NCI-H2029 treated with DMSO at 0.1 percent for 48 hours (cell line): ENCODE measurements at places on chromosomes 6 and 20.

DNA sequence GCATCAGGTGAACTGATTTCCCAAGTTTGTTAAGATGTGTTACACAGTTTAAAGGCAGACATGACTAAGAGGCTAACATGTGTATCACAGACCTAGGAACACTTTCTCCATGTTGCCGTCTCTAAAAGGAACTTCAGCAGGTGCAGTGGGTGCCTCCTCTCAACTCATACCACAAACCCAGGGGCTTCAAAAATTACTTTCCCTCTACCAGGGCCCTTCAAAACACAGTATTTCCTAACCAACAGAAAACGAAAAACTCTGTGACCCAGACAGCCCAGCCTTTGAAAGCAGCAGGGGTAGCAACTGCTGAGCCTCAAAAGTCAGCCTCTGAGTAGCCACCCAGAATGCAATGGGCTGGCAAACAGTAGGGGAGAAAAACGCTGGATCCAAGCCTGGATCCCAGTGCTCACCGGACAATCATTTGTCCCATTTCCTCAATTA, 28.5 kb downstream of the B4GALT5 start:
- no peak for DNase-seq

GRCh38 chr6:157649311-157650260, 173.5 kb upstream of the SNX9 start:
- DNase-seq: no peak

GRCh38 chr6:156977527-156978291, 200.5 kb downstream of the ARID1B start:
- DNase-seq: peak; percentile 78

- DNase-seq: no peak
Observed at GRCh38 chr20:2794866-2795447, 5.5 kb downstream of the CPXM1 start.

GRCh38 chr20:63541371-63541770, 4.2 kb upstream of the PTK6 start:
- DNase-seq: no peak

DNA sequence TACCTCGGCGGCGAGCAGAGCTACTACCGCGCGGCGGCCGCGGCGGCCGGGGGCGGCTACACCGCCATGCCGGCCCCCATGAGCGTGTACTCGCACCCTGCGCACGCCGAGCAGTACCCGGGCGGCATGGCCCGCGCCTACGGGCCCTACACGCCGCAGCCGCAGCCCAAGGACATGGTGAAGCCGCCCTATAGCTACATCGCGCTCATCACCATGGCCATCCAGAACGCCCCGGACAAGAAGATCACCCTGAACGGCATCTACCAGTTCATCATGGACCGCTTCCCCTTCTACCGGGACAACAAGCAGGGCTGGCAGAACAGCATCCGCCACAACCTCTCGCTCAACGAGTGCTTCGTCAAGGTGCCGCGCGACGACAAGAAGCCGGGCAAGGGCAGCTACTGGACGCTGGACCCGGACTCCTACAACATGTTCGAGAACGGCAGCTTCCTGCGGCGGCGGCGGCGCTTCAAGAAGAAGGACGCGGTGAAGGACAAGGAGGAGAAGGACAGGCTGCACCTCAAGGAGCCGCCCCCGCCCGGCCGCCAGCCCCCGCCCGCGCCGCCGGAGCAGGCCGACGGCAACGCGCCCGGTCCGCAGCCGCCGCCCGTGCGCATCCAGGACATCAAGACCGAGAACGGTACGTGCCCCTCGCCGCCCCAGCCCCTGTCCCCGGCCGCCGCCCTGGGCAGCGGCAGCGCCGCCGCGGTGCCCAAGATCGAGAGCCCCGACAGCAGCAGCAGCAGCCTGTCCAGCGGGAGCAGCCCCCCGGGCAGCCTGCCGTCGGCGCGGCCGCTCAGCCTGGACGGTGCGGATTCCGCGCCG, 994 bp downstream of the FOXC1 start:
- DNase-seq: peak; percentile 37

DNA sequence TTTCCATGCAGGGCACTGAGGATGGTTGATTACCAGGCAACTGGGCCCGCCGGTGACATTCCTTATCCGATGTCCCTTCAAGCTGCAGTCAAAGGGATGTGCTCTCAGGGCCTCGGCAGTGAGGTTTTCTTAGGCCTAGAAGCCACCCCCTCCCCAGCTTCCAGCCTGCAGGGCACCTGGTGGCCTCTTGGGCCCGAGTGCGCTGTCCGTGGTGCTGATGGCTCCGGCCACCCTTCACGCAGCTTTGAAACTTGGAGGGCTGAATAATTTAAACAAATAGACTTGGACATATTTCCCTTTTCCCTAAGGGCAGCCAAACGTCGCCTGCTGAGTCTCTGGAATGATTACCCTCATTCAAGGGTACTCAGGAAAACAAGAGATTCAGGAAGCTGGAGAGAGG, 8.9 kb upstream of the MLN start:
- DNase-seq: no peak

DNA sequence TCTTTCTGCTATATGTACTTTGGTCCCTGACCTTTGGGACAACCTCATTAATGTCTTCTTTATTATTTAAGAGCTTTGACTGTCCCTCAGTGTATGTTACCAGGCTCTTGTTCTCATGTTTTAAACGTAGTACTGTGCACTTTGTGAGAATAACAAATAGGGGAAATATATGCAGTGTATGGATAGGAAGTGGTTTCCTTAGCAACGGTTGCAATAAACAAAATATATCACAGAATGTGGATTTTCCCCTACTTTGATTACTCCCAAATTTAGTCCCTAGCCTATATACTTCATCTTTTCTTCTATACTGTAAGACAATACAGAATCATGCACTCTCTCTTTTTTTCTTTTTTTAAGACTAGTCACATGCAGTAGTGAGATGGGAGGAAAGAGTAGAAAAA, 123.8 kb upstream of the AKIRIN2 start:
- DNase-seq: no peak

DNA sequence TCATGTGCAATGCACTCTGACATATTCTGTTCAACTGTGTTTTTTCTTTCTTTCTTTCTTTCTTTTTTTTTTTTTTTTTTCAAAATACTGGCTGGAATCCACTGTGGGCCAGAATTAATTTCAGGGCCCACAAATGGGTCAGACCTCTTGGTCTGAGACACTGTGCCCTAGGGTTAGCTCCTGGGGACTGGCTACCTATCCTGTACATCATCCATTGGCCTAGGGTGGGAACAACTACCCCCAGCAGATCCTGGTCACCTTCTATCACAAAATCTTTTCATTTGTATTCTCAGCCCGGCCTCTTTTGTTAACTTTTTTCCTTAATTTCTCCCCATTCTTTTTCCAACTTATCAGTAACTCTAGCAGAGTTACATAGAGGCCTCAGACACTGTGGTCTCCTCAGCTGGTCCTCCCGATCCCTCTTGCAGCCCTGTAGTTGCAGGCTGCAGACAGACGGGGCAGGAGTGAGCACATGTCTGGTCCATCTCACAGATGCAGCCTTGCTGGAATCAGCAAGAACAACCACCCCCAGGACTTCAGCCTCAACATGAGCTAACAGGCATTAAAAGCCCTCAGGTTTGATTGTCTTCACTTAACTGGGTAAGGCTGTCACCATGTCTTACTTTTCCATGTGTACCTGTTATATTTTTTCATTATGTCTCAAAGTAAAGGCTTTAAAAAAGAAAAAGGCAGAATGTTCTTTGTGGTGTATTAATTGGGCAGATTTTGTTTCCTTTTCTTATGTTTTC, 41.3 kb downstream of the TXLNB start:
- no peak for DNase-seq

- DNase-seq: peak; percentile 7
Observed at GRCh38 chr6:43090559-43090956, 14.4 kb downstream of the PTK7 start.

GRCh38 chr6:136950436-136951126, 28.5 kb downstream of the SLC35D3 start:
- DNase-seq: no peak

DNA sequence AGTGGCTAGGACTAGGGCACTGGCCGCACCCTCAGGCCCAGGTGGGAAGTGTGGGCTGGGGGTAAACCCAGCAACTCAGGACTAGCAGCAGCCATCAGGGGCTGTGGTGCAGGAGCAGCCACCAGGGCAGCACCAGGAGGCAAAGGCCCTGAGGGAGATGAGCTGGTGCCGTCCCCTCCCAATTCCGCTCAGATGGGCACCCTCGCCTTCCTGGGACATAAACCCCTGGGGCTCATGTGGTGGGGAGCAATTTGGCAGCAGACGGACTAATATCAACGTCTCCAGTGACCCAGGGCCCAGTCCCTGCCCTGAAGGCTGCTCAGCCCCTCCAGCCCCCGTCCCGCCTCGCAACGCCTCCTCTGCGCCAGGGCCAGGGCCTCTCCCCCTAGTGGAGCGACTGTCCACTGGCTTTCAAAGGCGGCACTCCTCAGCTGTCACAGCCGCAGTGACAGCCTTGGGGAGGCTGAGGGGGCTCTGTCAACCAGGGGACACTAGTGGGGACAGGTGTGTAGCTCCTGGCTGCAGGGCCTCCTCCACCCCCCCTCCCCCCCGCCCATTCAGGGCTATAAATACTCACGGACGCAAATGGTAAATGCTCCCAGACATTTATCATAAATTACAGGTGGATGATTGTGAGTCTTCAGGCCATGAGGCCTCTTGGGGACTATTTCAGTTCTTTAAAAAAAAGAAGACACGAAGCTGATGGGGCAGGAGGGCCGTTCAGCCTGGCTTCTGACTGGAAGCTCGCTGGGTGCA, 349.9 kb downstream of the ZFAND3 start:
- no peak for DNase-seq
